ENCODE measurements at places on chromosomes 2 and 18.

DNA sequence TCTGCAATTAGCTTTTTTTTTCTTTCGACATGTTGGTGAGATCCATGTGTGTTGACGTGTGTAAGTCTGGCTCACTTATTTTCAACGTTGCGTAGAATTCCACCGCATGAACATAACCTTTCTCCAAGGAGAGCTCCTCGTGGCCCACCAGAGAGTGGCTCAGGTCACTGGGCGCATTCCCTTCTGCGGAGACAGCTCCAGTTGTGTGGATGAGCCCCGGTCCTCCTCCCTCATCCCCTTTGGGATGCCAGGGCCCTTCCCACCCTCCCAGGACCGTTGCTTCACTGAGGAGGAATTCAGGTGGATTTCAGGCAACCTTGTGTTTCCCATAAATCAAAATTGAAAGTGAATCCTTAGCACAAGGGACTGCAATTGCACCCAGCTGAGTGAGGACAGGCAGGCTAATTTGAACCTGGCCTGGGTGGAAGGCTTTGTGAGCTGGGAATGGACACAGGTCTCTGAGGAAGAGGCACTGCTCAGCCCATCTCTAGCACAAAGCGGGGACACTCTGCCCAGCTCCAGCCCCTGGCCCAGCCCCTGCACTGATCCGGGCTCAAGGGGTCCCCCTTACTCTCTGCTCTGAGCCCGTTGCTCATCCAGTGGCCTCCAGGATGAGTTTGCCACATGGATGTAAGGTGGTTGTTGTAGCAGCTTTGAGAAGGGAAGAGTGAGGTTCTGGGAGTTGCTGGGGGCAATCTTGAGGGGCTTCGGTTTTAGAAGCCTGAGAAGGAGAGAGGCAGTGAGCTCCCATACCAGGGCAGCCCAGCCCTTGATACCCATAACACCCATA is 57.8 kb upstream of the HAAO start:
- DNase-seq, result no peak

- no peak for DNase-seq
Measured at GRCh38 chr18:78431606-78432005, 548.0 kb upstream of the SALL3 start.

- peak; percentile 44 for DNase-seq
Measured at GRCh38 chr2:119491776-119492525, 32.3 kb downstream of the SCTR start.

DNA sequence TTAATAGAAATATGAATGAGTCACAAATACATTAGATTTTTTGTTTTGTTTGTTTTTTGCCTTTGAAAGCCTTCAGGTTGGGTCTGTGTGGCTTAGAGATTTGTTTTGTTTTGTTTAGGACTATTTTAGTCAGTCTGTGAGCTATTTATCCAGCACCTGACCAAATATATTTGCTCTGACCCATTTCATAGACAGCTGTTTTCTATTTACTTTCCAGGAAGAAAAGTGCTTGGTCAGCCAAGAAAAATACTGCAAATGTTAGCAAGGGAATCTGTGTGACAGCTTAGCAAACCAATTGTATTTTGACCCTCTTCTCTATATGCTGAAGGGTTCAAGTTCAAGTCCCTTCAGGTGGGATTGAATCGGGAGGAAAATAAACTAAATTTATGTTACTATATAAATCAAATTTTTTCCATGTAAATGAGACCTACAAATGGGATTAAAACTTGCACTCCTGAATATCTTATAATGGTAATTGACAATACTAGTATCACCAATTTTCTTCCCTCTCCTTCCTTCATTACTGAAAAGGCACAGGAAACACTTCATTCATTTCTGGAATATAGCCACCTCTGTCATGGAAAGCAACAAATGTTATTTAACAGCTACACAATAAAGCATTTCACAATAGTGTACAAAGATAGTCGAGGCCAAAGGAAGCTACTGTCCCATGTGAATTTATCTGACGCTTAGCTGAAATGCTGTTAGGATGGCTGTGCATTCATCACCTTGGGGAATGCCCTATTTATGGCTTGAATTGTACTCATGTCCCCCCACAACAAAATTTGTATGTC is 23.1 kb upstream of the KLF7 start:
- no peak for DNase-seq

DNA sequence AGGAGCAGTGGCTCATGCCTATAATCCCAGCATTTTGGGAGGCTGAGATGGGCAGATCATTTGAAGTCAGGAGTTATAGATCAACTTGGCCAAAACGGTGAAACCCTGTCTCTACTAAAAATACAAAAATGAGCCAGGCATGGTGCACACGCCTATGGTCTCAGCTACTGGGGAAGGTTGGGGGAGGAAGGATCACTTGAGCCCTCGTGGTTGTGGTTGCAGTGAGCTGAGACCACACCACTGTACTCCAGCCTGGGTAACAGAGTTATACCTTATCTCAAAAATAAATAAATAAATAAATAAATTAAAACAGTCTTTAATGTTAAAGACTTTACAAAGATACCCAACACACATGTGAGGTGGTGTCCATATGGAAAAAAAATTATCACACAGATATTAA is 134.0 kb downstream of the C2orf74 start:
- DNase-seq, result no peak
